BE2C (cell line): ENCODE measurements at places on chromosomes 3 and 15.

GRCh38 chr3:45965253-45965652 lies 22.0 kb downstream of the CXCR6 start:
- no peak for DNase-seq

- peak; percentile 62 for DNase-seq
Measured at GRCh38 chr3:139319428-139320402, 24.1 kb upstream of the MRPS22 start.

- no peak for DNase-seq
Measured at GRCh38 chr3:34504775-34505174, 706.3 kb downstream of the PDCD6IP start.

DNA sequence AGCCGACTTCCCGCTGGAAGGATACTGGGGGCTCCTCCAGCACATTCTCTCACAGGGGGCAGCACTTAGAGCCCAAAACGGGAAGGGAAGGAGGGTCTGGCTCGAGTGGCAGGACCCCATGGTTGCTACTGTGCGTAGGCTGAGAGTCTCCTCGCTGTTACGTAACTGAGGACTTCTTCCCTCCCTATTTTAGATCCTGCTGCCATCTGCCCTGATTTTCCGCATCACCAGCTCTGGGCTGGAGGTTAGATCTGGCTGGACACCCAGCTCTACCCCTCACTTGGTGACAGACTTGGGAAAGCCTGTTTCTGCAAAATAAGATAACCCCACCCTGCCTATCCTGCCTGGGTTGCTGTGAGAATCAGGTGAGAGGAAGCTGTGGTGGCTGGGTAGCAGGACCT lies 47.7 kb downstream of the BDH1 start:
- DNase-seq = no peak

- DNase-seq = peak; percentile 8
Measured at GRCh38 chr3:2156244-2156847, 57.7 kb downstream of the CNTN4 start.

- peak; percentile 11 for DNase-seq
Measured at GRCh38 chr3:51873876-51874275, 1.5 kb downstream of the IQCF5 start.

GRCh38 chr3:129618186-129618820 lies 11.8 kb upstream of the PLXND1 start:
- no peak for DNase-seq

- DNase-seq = no peak
Measured at GRCh38 chr3:169256796-169257522, 406.6 kb downstream of the MECOM start.

DNA sequence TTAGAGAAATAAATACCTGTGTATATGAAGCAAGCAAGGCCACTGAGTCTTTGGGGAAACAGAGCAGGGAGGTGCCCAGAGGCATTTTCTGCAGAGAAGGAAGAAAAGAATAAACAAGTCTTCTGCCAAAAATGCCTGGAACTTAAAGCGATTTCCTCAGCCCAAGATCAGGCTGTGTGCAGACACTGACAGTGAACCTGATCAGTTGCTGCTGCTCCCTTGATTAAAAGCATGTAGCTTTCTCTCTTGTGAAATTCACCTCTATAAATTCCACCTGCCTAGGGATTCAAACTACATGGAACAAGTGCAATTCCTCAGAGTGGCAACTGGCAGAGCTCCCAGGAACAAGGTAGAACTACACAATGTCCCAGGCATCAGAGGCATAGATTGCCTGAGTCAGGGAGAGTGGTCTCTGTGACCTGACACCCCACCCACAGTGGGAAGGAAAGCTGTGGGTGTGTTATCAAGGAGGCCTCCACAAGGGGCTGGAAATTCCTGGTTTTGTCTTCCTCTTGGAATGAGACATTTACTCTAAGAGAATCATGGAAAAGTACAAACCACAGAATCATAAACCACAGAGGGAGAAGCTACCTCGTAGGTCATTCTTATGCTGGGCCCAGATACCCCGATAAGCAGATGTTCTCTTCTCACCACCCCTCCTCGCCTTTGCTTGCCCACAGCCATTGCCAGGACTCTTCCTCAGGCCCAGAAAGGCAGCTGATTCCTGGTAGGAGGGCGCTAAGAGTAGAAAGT lies 1.8 kb upstream of the ZBTB38 start:
- DNase-seq = no peak

DNA sequence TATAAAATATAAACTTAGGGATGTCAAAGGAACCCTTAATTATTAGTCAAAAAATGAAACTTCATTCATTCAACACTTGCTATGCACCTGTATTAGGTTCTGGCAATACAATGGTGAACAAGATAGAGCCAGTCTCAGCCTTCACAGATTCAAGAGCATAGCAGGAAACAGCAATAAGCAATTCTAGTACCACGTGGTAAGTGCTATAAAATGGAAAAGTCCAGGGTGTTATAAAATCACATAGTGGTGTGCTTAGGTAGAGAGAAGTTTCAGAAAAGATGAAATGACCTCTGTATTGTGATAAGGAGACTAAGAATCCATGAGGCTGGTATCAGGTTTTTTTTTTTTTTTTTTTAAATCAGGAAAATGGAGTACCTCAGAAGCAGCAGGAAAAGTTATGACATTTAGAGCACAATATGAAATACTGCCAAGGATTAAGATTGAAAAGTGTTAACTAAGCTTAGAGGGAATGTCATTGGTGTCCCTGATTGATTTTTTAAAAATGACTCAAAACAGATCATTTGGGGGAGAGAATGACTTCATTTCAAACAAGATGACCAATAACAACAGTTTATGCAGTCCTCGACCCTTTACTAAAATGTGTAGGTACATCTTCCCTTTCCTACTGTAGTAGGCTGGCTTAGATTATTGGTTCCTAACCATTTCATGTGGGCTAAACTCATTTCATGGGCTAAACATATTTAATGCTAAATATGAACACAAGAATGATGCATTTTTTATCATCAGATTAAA lies 5.0 kb downstream of the TOMM70 start:
- DNase-seq = no peak

DNA sequence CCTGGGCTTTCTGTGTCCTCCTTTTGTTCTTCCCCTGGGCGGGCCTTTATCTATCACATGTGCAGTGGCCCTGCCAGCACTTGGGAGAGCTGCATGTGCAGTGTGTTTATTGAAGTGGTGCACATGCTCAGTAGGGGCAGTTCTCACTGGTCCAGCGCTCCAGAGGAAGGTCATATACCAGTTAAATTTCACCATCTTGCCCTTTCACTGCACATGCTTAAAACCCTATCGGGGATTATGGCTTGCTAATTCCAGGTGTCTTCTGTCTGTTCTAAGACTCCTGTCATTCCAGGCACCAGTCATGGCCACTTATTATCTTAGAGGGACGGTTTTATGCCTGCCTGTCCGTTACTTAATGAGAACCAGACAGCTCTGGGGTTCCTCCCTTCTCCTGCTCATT lies 52.2 kb downstream of the ROPN1B start:
- no peak for DNase-seq

DNA sequence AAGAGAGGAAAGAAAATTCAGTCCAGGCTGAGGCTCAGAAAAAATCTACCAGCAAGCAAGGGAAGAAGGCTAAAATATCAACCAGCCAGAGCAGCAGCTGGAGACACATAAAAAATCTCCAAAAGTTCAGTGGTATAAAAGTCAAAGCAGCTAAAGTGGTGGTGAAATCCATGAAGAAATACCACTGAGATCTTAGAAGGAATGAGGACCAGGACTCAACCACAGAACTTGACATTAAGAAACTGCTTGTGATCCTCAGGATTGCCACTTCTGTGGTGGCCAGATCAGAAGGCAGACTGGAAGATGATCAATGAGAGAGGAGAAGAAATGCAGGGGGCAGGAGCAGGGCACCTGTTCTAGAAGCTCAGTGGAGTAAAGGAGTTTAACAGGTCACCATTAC lies 22.5 kb downstream of the CNTN3 start:
- no peak for DNase-seq

DNA sequence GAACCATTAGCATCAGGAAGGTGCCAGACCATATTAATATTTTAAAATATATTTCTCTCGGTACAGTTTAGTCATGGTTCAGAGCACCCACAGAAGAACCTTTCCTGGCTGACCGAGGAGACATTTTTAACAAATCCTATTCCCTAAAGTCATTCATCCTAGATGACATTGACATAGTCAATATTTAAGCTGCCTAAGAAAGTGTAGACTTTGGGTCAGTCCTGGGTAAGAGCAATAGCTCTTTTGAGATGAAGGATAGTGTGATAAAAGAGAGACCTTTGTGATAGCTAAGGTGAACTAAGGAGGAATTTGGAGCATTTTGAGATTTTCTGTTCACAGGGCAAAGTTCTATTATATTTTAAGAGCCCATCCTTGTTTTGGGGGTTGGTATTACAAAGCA lies 47.5 kb downstream of the ZNF609 start:
- DNase-seq = no peak

DNA sequence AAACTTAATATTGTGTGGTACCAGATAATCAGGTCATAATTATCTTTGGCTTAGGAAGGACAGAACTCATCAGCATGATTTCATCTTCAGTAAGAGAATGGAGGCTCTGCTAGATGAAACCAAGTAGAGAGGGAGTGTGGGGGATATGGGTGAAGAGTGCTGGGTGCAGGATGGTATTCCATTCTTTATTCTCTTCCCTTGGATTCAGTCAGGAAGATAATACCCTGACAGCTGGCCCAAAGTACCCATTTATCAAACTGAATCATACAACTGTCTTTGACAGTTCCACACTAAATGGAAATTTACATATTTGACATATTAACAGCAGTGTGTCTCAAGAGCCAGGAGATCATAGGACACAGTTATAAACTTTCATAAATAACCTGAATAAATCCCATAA lies 44.7 kb downstream of the GOLIM4 start:
- DNase-seq = no peak

GRCh38 chr3:36908647-36909180 lies 36.1 kb downstream of the TRANK1 start:
- no peak for DNase-seq

DNA sequence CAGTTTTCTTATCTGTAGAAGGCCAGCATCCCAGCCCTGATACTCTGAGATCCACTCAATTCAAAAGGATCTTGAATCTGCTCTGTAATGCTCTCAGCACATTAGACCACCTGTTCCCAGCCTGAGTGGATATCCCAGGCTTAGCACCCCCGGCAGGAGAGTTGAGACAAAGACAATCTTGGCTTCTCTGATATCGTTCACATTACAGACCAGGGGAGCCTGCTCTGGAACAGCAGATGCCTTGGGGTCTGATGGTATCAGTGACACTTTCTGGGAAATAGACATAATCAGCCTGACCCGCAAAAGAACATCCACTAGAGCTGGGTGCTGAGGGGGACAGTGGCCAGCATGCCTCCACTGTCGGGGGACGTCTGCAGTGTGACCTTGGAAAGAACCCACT lies 70.6 kb downstream of the BDH1 start:
- DNase-seq = peak; percentile 62

- DNase-seq = no peak
Measured at GRCh38 chr3:126216416-126216815, 36.0 kb upstream of the ALDH1L1 start.

- no peak for DNase-seq
Measured at GRCh38 chr15:40309344-40309862, 1.7 kb upstream of the PLCB2 start.

DNA sequence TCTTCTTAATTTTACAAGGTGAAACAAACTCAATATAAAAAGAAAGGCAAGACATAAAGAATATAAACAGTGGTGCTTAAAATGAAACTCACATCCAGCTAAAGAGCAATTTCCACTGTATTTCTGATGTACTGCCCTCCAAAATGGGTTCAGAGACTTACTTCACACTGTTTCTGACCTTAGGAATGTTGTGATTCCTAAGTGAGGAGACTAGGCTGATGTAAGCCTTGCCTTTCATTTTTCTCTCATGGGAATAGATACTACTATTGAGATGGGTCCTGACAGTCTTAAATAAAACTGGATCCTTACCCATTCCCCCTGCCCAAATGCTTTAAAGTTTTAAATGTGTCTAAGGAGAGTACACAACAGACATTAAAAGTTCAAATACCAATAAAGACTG lies 86.9 kb downstream of the CBLB start:
- DNase-seq = no peak

DNA sequence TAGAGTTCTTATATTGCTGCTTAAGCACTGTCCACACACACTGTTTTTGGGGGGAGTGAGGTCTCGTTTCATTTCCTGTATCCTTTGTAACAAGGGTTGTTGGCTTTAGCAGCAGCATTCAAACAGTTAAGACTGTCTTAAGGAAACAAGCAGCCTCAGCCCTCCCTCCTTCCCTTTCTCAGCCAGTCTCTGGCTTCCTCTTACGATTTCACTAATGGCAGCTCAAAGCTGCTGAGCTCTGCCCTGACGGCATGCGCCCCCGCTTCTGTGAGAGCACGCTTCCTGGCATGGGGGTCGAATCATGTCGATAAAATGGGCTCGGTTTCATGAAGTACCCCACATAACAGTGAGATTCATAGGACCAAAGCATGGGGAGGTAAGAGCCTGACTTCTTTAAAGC lies 105.0 kb downstream of the KLHL25 start:
- no peak for DNase-seq

DNA sequence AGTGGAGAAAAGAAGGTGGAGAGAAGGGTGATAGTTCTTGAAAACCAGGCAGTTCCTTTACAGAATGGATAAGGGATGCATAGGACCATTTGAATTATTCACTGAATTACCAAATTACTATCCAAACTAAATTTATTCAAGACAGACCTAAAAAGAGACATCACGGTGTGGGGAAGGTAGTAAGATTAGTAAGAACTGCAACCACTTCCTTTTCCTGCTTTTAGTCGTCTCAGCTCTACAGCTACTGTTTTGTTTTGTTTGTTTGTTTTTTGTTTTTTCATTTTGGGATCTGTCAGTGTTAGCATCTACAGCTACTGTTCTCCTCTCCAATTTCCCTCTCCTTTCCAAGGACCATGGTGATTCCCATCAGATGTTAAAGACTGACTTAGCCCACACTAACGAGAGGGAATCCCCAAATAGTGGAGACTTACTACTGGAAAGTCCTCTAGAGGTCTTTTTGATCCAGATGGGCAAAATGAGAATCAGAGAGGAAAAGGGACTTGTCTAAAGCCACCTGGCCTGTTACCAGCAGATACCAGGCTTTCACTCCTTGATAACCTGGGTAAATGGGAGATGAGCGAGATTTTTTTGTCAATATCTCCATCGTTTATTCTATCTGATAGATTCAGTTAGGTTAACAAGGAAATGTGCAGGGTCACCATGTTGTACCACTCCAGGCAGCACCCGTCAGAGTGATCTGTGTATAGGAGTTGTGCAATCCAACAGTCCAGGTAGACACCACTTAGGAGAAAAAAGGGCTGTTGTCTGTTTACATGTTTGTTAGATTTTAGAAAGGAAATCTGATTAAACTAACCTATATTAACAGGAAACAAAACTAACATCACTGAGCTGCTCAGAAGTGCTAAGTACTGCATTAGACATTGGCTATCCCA lies 6.0 kb downstream of the HCLS1 start:
- no peak for DNase-seq

DNA sequence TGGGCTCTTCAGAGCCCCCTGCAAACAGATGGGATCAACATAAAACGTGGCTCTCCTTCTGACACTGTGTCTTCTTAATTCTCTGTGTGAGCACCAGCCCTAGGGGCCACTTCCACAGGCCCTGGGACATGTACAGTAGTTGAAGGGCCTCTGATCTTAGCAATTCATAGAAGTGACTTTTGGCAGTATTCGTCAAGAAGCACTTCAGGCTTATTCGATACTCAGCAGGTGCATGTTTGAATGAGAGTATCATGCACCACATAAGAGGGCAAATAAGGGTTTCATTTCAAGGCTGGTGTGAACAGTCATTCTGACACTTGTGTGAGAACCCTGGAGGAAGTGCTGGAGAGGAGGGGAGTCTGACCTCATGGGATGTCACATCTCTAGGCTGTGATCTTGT lies 113.9 kb downstream of the GABRG3 start:
- DNase-seq = no peak
